ENCODE measurements at places on chromosomes 5 and 9.

DNA sequence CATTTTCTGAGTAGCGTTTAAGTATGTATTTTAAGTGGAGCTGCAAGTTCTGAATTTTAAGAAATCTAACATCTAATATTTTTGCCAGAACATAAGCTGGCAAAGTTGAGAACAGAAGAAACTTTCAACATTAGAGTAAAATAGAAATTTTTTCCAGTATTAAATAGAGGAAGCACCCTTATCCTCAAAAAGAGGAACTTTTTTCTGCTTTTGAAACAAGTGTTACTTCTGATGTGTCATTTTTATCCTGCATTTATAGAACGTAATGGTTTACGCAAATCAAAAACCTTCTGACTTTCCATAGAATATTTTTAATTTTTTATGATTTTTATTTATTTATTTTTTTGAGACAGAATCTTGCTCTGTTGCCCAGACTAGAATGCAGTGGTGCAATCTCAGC, 21.8 kb downstream of the ZBED3 start:
- no peak for DNase-seq

DNA sequence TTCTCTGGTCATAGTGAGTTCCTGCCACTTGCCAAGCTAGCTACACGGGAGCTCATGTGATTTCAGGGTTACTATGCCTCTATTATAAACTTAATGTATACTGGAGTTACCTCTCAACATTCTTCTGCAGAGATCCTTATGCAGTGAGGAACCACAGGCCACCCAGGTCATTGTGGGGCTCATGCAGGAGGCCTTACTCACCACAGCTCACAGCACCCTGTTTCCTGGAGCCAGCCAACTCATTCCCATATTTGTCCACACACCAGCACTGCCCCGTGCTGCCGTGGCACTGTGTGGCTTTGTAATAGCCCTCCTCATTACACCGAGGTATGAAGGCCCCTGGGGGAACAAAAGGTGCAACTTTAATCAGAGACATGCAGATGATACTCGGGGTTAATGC, 520.0 kb downstream of the SPOCK1 start:
- DNase-seq: no peak

- no peak for DNase-seq
These were observed 66.9 kb upstream of the SLIT3 start for GRCh38 chr5:169367861-169368260.

- peak; percentile 81 for DNase-seq
These were observed 5.7 kb downstream of the TMC1 start for GRCh38 chr9:72526901-72527800.

Measured in T-helper 2 cell treated with Interferon-gamma antibody and Interleukin-4, amounts not matched to agents 5 μg/mL and 100 μg/mL, for 36 hours (primary cell).